ENCODE measurements at places on chromosomes 7 and 10.

- no peak for DNase-seq
These were observed 103.9 kb upstream of the POT1 start for GRCh38 chr7:125033506-125033905.

DNA sequence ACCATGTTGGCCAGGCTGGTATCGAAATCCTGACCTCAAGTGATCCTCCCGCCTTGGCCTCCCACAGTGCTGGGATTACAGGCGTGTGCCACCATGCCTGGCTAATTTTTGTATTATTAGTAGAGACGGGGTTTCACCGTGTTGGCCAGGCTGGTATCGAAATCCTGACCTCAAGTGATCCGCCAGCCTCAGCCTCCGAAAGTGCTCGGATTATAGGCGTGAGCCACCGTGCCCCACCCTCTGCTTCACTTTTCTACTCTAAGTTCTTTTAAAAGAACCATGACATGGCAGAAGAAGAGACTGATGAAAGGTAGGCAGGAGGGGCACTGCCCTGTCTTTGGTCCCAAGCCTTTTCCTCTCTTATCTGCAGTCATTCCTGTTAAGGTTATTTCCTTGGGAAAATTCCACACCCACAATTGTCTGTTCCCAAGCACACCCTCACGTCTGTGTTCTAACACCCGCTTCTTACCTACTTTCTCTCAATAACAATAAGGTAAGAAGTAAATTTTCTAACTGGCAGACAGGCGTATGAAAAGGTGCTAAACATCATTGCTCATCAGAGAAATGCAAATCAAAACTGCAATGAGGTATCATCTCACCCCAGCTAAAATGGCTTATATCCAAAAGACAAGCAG, 291.7 kb downstream of the DPP6 start:
- DNase-seq: no peak

GRCh38 chr7:82566752-82567151, 123.2 kb upstream of the CACNA2D1 start:
- no peak for DNase-seq

DNA sequence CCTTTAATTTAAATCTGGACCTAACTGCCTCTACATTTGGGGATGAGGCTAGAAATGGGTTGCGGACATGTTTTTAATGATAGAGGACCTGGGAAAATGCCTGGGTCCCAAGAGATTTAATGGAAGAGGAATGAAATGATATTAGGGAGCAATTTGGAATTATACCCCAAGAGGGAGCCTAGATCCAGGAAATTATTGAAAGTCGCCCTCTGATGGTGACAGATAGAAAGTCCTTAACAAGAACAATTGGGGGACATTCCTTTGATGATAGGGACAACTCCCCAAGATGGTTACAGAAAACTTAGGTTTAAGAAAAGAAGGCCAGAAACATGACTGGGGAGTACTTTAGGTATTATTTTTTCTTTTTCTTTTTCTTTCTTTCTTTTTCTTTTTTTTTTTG, 9.5 kb upstream of the TSGA13 start:
- no peak for DNase-seq

GRCh38 chr10:29691564-29692072, 56.8 kb upstream of the SVIL start:
- DNase-seq: no peak

DNA sequence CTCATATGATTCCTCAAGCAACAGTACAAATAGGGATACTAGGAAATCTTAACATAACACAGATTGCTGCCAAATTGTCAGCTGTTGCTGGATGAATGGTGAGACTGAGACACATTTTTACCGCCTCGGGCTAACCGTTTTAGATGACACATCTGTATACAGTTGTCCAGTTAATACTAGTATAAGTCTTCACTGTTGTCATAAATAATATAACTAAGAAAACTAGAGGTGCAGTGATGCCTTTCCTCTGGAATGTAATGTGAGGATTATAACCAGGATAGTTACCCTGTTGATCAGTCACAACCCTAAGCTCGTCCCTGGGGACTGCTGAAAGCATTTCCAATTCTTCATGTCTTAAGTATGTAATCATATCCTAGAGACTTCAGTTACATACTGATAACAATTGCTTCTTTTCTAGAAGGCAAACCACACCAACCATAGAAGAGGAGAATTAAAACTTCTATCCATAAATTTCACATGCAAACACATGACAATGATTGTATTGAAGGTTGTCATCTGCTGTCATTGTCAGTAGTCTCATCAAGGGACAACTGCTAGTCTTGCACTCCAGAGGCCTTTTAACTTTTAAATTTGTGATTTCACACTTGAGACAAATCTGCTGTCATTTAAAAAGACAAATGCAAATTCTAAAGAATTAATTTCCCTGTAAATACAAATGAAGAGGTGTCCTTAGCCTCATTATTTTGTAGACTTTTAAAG, 100.4 kb upstream of the SEMA3D start:
- no peak for DNase-seq

- no peak for DNase-seq
These were observed 132.7 kb downstream of the NEURL1 start for GRCh38 chr10:103626178-103626577.

- DNase-seq: no peak
These were observed 6.1 kb downstream of the GPER1 start for GRCh38 chr7:1093916-1094508.

DNA sequence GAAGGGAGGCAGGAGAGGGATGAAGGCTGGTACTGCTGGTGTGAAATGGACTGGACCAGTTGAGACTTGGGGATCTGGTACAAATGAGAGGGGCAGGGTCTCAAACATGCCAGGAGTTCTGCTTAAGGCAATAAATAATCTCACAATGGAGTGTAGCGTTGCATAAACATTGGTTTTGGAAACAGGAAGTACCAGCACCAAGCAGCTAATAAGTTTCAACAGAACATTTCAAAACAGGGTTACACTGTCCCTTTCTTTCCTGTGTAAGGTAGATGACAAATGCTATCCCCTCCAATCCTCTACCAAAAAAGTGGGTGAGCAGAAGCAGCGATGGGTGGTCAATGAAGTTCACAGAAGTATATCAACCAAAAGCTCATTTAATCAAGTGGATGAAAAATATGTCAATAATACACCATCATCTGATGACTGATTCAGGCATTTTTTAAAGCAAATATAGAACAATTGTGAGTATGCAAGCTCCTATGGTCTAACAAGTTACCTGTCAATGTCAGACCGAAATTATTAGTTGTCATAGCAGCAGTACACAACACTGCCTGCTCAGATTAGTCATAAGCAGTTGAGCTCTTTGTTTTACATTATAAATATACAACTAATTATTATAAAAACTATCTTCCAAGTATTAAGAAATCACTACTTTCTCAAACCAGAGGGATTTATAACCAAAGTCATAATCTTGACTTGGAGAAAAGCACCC, 220.0 kb downstream of the FAM107B start:
- no peak for DNase-seq

GRCh38 chr10:94205396-94205831, 157.3 kb downstream of the NOC3L start:
- no peak for DNase-seq

- DNase-seq: no peak
These were observed 202.1 kb downstream of the COBL start for GRCh38 chr7:51114501-51114900.

- no peak for DNase-seq
These were observed 219.2 kb downstream of the ETV1 start for GRCh38 chr7:13770305-13770704.

- DNase-seq: no peak
These were observed 227.8 kb upstream of the KLF6 start for GRCh38 chr10:4012848-4013247.

DNA sequence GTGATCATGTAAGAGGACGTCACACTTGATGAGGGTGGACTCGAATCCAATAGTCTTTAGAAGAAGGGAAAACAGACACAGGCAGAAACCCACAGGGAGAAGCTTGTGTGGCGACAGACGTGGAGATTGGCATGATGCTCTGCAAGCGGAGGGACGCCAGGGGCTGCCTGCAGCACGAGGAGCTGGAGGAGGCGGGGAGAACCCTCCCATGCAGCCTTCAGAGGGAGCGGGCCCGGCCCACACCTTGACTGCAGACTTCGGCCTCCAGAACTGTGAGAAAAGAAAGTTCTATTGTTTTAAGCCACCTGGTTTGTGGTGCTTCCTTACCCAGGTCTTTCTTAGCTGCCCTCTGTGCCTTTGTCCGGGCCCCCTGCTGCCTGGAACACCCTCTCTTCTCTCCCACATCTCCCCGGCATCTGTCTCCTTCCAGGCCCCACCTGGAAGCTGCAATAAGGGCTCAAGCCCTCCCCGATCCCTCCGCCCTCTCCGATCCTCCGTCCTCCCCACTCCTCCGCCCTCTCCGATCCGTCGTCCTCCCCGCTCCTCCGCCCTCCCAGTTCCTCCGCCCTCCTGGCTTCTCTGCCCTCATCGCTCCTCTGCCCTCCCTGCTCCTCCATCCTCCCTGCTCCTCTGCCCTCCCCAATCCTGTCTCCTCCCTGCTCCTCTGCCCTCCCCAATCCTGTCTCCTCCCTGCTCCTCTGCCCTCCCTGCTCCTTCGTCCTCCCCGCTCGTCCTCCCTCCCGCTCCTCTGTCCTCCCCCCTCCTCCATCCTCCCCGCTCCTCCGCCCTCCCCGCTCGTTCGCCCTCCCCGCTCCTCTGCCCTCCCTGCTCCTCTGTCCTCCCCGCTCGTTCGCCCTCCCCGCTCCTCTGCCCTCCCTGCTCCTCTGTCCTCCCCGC, 17.4 kb upstream of the PRKAG2 start:
- no peak for DNase-seq

DNA sequence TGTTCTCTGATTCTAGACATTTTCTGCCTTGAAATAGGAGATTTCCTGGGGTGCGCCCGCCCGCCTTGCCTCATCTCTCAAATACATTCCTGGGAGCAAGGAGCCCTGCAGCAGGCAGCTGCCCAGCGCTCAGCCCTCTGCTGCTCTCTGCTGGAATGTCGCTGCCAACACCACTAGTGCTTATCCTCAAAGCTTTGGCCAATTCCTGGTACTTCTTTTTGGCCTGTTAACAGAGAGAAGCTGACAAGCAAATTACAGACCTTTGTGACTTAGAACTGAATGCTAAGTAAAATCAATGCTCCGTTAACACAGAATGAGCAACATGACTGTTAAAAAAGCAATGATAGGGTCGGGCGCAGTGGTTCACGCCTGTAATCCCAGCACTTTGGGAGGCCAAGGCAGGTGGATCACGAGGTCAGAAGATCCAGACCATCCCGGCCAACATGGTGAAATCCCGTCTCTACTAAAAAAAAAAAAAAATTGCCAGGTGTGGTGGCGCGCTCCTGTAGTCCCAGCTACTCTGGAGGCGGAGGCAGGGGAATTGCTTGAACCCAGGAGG, 41.9 kb upstream of the SYPL1 start:
- peak; percentile 67 for DNase-seq

DNA sequence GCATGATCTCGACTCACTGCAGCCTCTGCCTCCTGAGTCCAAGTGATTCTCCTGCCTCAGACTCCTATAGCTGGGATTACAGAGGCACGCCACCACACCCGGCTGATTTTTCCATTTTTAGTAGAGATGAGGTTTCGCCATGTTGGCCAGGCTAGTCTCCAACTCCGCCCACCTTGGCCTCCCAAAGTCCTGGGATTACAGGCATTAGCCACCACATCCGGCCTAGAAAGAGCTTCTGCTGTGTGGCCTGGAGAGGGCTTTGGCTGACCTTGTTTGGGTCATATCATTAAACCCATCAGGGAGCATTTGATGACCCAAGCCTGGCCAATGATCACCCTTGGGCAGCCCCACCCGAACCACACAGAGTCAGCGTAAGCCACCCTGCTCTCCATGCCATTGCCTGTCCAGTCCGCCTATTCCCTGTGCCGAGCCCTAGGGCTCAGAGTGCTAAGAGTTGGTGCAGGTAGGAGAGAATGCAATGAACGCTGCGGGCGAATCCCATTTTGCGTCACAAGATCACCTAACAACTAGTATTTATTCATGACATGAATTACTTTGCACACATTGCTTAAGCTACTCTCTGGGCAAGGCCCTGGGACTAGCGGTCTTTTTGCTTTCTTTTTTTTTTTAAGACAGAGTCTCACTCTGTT, 22.3 kb upstream of the GDI2 start:
- no peak for DNase-seq

GRCh38 chr7:134891696-134892678, 94.3 kb upstream of the AGBL3 start:
- no peak for DNase-seq

DNA sequence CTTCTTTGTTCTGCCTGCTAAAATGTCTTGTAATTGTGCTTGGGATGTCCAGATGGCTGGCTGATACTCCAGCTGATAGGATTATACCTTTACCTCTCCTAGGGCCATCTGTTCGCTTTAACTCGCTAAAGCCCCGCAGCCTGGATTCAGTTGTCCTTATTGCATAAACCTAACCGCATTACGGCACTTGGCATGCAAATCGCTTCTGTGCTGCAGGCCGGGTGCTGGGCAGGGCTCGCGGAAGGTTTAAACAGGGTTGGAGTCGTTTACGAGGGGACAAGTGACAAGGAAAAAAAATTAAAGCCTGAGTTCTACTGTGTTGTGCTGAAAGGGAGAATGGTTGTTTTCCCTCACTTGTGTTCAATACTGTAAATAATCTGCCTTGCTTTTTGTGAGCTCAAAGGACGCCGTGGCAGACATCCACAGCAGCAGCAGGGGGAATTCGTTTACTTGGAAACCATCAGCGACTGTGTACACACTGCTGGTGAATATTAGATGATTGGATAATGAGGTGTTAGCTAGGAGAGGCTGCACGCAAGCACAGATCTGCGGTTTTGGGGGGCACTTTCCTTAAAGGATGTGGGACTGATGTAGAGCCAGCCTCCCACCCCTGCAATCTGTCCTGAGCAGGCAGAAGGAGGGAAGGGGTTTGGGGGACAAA, 93.0 kb downstream of the EBF3 start:
- DNase-seq: no peak

DNA sequence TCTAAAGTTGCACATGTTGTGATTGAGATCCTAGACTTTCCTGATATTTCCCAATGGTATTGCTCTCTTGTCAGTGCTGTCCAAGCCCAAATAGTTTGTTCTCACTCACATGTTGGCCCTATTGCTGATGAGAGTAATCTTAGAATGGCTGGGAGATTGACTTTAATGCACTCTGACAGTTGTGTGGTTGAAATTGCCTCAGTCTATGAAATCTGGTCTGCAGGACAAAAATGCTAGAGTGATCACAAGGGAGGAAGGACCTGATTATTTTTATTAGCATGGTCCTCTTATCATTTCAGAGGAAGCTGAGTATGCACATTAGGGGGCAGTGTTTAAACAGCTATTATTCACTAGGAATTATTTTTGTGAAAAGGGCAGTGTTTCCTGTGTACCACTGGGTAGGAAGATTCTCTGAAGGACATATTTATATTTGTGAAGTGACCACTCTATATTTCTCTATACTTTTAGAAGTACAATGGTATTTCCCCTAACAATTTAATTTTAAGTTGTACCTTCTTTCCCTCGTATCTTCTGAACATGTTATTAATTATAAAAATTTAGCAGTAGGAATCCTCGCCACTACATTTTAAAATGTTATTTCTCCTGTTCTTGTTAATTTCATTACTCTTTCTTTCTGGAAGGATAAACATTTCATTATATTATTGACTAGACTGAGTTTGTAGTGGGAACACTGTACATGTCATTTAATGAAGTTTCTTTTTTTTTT, 64.4 kb downstream of the SUGCT start:
- no peak for DNase-seq

DNA sequence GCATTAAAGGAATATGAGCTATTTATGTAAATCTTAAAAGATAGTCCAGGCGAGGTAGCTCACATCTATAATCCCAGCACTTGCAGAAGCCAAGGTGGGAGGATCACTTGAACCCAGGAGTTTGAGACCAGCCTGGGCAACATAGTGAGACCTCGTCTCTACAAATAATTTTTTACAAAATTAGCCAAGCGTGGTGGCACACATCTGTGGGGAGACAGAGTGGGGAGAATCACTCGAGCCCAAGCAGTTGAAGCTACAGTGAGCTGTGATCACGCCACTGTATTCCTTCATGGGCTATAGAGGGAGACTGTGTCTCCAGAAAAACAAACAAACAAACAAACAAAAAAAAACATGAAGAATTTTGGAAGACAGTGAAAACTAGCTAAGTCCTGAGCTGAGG, 28.4 kb downstream of the HERC4 start:
- DNase-seq: no peak
